ENCODE measurements at places on chromosomes 3 and 15.

GRCh38 chr15:94263341-94264273, 32.2 kb downstream of the MCTP2 start:
- DNase-seq: peak; percentile 65

DNA sequence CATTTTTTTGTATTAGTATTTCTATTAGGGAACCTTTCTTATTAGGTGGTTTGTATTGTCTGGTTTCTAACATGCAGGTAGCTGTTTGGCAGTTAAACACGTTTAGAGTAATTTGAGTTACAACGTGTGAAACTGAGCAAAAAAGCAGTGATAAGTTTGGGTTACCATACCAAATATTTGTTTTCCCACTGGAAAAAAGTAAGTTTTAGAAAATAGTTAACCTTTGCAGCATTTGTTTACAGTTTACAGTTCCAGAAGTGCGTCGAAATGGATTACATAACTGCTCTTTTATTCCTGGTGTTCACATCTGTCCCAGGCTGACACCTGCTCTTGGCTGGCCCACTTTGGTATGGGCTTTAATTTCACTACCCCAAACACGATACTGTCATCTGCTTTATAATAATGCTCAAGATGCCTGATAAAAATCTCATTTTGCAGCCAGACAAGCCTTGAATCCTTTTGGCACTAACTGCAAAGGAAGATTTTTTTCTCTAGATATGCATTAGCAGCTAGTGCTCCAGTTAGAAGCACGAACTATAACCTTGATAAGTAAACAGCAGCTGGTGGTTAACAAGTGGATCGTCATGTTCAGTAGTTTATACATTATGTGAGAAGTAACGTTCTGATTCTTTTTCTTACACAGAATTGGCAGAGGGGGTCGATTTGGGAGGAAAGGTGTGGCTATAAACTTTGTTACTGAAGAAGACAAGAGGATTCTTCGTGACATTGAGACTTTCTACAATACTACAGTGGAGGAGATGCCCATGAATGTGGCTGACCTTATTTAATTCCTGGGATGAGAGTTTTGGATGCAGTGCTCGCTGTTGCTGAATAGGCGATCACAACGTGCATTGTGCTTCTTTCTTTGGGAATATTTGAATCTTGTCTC, 5.3 kb downstream of the EIF4A2 start:
- DNase-seq: no peak

- DNase-seq: no peak
These were observed 26.6 kb downstream of the CGGBP1 start for GRCh38 chr3:88032245-88032644.

DNA sequence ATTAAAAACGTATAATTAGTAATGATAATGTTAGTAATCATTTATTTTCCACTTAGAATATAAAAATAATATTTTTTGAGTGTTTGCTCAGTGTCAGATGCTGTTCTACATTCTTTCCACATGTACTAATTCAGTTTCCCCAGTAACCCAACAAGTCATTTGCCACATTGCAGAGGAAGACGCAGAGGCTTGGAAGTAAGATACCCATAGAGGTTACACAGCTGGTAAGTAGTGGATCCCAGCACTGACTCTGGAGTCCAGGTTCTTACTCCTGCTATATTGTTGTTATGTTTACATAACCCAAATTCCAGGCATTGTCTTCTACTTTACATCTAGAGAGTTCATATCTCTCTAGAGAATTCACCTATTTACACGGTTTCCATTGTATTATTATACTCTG, 48.2 kb upstream of the MYO5C start:
- no peak for DNase-seq

GRCh38 chr3:183664913-183665381, 29.5 kb downstream of the KLHL24 start:
- DNase-seq: peak; percentile 92

GRCh38 chr3:41207355-41207754, 8.1 kb downstream of the CTNNB1 start:
- no peak for DNase-seq

- no peak for DNase-seq
These were observed 2.1 kb upstream of the IQSEC1 start for GRCh38 chr3:13075318-13075717.

GRCh38 chr15:40937762-40938535, 8.8 kb downstream of the DLL4 start:
- no peak for DNase-seq

DNA sequence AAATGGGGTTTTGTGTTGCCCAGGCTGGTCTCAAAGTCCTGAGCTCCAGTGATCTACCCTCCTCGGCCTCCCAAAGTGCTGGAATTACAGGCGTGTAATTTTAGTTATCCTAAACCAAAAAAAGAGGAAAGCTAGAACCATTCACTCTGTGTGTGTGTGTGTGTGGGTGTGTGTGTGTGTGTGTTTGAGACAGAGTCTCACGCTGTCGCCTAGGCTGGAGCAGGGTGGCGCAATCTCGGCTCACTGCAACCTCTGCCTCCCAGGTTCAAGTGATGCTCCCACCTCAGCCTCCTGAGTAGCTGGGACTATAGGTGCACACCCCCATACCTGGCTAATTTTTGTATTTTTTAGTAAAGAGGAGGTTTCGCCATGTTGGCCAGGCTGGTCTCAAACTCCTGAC, 84.0 kb downstream of the TFDP2 start:
- no peak for DNase-seq

DNA sequence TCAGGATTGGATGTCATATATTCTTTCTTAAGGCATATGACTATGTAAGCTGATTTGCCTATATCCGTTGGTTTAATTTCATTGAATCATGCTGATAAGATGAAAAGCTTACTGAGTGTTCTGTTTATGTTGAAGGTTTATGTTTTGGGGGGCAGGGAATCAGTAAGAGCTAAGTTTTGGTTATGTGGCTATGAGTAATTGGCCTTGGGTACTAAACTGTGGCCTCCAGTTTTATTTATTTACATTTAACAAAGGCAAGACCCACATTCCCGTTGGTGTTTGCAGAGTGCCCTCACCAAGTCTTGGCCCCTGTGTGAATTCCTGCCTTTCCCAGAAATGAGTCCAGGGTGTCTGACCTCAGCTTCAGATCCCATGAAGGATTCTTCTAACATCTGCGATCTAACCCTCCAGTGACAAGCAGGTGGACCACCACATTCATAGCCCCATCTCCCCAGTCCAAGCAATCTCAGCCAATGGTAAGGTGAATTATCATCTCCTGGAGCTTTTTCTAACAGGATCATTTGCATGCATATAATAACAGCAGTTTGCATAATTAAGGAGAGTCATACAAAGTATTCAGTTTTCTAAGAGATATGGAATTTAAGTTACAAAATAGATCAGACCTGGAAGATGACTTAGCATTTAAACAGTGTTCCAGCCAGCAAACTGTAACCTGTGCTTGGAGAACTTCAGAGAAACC, 27.4 kb downstream of the GLDN start:
- peak; percentile 24 for DNase-seq

DNA sequence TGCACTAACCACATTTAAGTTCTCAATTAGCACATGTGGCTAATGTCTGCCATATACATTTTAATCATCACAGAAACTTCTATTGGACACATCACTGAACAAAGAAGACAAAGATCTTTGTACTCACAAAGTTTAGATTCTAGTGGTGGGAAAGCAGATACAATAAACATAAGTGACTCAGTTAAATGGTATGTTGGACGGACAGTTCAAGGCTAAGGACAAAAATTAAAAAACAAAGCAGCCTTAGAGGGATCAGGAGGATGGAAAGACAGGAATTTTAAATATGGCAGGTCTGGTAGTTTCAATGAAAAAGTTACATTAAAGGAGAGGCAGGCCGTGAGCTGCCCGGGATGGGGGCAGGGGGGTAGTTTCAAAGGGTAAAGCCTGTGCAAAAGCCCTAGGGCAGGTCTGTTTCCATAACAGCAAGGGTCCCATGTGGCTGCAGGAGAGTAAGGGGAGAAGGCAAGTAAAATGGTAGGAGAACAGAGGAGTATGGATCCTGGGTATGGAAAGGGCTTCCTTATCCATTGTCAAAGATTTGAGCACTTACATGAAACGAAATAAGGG, 220.7 kb downstream of the FHIT start:
- DNase-seq: peak; percentile 5

- no peak for DNase-seq
These were observed 15.0 kb upstream of the ACAD9 start for GRCh38 chr3:128864351-128864811.

DNA sequence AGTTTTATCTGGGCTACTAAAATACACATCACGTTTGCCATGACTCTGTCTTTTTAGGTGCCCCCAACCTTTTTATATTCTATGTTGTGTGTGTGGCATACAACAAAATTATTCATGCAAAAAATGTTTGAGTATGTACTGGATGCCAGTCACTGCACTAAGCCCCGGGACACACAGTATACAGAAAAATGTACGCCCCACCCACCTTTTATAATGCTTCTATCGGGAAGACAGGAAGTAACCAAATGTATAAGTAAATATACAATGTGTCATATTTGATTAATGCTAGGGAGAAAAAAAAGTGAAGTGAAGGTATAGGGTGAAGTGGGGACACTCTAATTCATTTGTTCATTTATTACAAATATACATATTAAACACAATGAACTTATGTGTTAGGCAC, 503.4 kb upstream of the MDFIC2 start:
- DNase-seq: no peak

DNA sequence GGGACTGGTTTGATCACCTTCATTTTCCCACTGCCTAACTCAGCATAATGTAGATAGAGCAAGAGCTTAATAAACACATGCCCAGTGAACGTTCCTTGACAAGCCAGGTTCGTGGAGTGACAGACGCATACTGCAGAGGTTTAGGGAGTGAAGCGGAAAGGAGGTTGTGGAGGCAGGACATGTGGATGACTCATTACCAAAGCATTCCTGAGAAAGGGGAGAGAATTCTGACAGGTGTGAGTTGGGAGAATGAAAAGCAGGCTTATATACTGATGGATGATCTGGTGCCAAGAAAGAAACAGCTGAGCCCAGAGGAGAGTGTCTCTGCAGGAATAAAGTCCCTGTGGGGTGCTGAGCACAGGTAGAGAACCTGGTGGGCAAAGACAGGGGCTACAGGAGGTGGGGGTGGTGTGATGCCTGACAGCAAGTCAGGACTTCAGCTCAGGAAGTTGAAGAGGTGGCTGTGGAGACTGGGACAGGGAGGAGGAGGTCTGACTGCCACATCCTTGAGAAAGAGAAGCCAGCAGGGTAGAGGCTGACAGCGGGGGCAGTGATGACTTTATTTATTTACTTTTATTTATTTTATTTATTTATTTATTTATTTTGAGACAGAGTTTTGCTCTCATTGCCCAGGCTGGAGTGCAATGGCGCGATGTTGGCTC, 2.4 kb upstream of the RPL29 start:
- no peak for DNase-seq

GRCh38 chr3:56744016-56744415, 57.7 kb downstream of the ARHGEF3 start:
- DNase-seq: no peak

GRCh38 chr15:45201557-45201859, 13.7 kb upstream of the SHF start:
- DNase-seq: no peak

GRCh38 chr3:24315971-24316370, 178.7 kb downstream of the THRB start:
- peak; percentile 42 for DNase-seq

DNA sequence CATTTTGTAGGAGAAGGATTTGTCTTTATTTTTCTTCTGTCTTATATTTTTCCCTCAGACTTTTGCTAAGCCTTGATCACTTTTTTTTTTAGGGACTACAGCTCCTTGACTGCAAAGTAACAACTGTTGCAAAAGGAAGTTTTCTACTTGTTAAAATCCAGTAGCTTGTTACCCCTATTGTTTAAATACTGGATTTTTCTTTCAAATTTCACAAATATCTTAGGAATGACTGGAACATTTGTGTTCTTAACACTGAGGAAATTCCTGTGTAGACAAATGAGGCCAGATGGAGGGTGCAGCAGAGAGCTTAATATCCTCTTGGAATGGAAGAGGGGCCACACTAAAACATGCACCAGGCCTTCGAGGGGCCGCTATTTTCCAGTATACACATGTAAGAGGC, 3.2 kb upstream of the PGPEP1L start:
- peak; percentile 57 for DNase-seq

GRCh38 chr15:56042982-56043980, 49.9 kb upstream of the NEDD4 start:
- peak; percentile 25 for DNase-seq

- DNase-seq: no peak
These were observed 305.6 kb downstream of the ZBTB20 start for GRCh38 chr3:114841515-114841914.

GRCh38 chr15:34986326-34986725, 1.8 kb downstream of the ZNF770 start:
- no peak for DNase-seq

- DNase-seq: peak; percentile 35
These were observed 78.3 kb downstream of the EEFSEC start for GRCh38 chr3:128231606-128232005.

- DNase-seq: no peak
These were observed 77.0 kb downstream of the INO80 start for GRCh38 chr15:41039121-41039520.

DNA sequence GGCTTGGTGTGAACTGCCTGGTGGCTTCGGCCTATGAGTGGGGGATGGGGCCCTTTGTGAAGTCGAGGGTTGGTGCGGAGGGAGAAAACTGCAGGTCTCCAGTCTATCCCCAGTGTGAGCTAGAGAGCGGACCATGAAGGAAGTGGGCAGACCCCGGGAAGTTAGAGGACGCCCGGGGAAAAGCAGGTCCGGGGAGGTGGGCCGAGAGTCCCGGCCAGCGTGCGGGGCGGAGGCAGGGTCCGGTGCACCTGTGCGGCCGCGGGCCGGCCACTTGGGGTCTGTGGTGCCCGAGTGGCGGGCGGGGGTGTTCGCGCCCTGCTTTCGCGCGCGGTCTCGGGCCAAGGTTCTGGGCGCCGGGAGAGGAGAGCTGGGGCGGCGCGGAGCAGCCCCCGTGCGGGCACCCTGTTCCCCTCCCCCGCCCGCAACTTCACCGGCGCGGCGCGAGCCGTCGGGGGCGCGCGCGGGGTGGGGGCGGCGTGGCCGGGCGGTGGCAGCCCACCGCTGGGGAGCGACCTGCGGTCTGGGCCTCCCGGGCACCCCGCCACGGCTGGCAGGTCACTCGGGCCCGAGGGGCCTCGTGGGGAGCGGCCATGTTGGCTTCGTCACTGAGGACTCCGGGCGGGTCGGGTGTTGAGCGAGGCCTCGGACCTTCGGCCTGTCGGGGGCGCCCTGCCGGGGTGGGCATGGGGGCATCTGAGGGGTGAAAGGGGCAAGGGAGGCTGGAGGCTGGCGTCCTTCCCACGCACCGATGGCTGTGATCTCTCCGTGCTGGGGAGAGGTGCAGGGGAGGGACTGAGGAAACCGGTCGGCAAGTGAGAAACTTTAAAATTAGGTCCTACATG, 4.8 kb downstream of the UBE2E1 start:
- DNase-seq: no peak

GRCh38 chr3:158169091-158169491, 59.2 kb downstream of the RSRC1 start:
- DNase-seq: peak; percentile 36

DNA sequence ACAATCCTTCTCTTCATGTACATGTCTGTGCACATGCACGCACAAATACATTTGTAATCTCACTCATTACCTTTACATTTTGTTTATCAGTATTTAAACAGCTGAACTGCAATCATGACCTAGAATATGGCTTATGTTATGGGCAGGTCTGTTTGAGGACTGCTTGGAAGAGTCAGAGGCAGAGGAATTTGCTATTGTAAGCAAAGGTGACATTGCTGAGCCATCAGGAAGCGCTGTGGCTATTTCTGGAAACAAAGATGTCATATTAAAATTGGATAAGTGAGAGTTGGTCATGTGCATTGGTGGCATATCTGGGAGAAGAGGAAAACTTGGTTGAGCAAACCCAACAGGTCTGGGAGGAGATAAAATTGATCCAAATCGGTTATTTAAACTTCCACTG, 41.6 kb downstream of the USF3 start:
- no peak for DNase-seq
